ENCODE measurements at places on chromosomes 6 and 20.

- no peak for DNase-seq
Measured at GRCh38 chr6:72783035-72783434, 161.2 kb downstream of the KCNQ5 start.

GRCh38 chr6:52590152-52590891 lies 13.5 kb upstream of the TRAM2 start:
- DNase-seq: no peak

- no peak for DNase-seq
Measured at GRCh38 chr6:136706430-136706829, 85.8 kb downstream of the MAP3K5 start.

DNA sequence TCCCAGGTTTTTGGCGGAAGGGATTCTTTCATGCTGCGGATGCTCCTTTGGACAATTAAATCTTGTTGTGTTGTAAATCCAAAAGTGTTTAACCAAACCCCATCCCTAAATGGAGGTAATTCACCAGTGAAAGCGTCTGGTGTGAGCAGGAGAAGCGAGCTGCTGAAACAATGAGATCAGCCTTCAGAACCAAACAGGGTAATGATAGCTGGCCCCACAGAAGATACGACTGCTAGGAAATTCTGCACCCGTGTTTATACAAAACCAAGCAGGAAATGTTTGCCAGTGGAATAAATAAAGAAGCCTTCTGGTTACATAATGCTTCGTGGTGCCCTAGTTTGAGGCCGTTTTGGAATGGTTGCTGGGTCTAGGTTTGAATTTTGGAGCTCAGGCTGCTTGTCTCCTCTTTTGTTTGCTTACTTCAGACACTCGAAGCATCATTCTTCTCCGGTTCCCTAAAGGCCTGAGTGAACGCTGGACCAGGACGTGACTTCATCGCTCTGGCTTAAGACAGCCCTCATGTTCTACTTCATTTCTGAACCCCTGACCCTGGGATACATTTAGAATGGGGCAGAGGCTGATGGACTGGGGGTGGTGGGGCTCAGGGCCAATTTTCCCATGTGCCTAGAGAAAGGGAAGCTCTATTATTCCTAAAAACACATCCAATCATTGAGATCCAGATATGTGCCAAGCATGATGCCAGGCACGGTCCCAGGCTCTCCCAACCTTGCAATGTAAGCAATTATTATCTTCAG lies 61.6 kb upstream of the JAG1 start:
- DNase-seq: no peak

GRCh38 chr6:169722362-169723199 lies 1.7 kb downstream of the PHF10 start:
- peak; percentile 33 for DNase-seq

DNA sequence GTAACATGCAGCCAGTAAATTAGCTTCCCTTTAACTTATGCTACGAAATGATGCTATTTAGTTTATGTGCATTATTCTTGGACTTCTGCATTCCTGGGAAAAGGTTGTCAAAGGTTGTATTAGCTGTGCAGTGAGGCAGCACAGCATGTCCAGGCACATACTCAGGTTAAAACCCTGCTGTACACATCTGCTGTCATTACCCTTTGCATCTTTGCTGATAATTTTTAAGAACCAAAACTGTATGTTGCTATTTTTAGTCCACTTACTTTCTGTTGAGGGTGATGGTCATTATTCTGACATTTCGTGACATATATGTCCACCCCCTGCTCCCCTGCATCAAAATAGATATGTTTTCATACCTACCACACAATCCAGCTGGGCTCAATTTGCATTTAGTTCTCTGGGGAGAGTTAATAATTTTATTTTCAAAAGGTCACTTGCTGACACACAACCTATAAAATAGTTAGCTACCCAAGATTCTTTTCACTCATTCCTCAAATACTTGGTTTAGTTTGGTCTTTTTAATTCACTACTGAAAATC lies 142.5 kb upstream of the SPACA1 start:
- no peak for DNase-seq

DNA sequence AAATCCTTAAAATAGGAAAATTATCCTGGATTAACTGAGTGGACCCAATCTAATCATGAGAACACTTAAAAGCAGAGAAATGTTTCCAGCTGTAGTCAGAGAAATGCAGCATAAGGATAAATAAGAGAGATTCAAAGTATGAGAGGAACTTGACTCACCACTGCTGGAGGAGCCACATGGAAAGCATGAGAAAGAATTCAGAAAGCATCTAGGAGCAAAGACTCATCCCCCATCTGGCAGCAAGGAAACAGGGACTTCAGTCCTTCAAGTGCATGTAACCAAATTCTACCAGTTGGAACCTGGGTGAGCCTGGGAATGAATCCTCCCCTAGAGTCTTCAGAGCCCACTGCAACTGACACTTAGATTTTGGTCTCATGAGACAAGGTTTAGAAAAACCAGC lies 33.7 kb downstream of the RNF146 start:
- no peak for DNase-seq

- no peak for DNase-seq
Measured at GRCh38 chr6:39430871-39431523, 108.5 kb upstream of the KCNK16 start.

DNA sequence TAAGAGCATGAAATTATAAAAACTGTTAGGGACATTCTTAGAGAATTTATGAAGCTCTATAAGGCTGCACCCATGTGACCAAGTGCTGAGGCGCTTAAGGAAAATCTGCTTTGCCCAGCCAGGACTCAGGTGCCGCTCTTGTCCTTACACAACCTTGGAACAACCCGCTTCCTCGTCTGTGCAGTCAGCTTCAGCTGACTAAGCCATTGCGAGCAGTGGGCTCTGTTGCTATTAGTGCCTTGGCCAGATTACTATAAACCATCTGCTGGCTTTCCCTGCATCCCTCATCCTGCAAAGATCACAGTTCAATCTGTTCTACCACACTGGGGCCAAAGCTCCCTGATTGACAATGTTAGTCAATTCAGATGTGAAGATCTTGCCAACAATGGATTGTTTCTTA lies 89.1 kb upstream of the E2F3 start:
- no peak for DNase-seq

GRCh38 chr6:163132050-163132750 lies 282.3 kb upstream of the QKI start:
- DNase-seq: no peak

DNA sequence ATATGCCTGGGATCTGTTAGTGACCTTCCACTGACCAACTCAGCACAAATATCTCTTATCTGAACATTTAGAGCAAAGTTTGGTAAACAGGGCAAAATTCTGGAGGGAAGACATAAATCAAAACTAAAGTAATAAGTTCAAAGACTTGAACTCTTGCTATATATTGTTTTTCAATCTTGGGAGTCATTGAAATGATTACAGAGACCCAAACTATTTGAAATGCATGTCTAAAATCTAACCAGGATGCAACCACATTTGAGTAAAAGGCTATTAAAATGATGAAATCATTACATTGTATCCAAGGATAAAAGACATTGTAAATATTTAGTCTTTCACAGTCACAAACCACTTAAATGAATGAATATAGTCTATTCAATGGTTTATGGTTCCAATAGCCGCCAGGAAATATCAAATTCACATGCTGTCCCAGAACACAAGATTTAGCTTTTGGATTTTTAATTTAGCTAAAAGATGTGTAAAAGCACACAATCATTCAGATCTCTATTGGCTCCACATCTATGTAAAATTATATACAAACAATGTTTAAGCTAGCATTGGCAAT lies 256.6 kb upstream of the EPHA7 start:
- no peak for DNase-seq

- no peak for DNase-seq
Measured at GRCh38 chr6:35040398-35040797, 100.7 kb downstream of the TCP11 start.

DNA sequence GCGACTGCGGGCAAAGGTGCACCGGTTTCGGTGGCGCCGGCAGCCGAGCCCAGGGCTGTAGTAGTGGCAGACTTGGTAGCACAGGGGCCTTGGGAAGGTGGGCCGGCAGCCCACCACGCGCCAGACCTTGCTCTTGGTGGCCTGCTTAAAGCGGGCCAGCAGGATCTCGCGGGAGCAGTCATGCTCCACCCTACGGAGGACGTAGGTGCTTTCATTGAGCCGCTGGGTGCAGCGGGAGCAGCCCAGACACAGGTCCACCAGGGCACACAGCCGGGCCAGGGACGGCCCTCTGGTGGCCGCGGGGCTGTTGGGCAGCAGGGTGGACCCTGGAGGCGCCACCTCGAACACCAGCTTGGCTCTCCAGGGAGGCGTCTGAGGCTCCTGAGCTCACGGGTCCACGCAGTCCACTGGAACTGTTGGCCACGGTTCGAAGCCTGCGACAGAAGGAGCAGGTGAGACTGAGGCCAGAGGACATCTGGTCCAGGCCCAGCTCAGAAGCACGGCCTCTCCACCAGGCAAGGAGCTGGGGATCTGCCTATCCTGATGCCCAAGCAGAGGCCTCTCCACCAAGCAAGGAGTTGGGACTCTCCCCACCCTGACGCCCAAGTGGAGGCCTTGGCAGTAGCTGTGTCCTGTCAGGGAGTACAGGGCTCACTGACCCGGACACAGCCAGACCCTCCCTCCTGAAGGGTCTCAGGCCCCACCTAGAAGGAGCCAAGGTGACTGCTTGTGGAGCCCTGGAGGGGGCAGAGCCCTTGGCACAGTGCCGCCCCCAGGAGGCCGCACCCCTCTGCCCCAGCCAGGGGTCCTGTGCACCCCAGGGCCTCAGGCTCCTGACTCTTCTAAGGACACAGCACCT lies 1.0 kb downstream of the HELZ2 start:
- no peak for DNase-seq

DNA sequence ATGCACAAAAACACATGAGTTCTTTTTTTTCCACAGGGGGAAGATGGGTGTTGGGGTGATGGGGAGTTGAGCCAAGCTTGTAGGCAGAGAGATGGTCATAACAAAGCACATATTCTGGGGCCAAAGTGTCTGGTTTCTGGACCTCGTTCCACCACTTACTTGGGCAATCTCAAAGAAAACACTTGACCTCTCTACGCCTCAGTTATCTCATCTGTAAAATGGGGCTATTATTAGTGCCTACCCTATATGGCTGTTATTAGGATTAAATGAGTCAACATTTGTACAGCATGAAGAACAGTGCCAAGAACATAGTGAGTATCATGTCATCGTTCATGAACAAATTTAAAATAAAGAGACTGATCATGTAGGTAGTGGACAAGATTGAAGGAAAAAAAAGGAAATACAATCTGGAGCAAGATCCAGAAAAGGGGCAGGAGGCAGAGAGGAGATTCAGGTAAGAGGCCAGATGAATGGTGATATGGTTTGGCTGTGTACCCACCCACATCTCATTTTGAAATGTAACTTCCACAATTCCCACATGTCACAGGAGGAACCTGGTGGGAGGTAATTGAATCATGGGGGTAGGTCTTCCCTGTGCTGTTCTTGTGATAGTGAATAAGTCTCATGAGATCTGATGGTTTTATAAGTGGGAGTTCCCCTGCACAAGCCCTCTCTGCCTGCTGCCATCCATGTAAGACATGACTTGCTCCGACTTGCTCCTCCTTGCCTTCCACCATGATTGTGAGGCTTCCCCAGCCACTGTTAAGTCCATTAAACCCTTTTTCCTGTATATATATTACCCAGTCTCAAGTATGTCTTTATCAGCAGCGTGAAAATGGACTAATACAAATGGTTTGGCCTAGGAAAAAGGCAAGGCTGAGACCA lies 14.2 kb downstream of the EEF1E1 start:
- no peak for DNase-seq

- no peak for DNase-seq
Measured at GRCh38 chr20:13321416-13321815, 100.3 kb downstream of the ISM1 start.

DNA sequence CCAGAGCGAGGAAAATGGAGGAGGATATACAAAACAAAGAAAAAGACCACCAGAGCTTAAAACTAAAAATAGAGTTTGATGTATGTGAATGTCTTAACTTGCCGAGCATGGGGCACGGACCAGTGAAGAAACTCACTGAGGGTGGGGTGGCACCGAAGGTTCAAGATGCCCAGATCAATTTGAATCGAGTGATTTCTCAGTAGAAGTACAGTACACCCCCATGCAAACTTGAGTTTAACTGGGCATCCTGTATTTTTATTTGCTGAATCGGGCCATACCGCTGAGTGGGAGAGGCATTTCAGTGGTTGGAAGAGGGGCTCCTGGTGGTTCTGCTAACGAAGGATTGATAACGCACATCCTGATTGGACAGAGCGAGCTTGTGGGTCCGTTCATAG lies 81.7 kb downstream of the ANKRD60 start:
- no peak for DNase-seq

DNA sequence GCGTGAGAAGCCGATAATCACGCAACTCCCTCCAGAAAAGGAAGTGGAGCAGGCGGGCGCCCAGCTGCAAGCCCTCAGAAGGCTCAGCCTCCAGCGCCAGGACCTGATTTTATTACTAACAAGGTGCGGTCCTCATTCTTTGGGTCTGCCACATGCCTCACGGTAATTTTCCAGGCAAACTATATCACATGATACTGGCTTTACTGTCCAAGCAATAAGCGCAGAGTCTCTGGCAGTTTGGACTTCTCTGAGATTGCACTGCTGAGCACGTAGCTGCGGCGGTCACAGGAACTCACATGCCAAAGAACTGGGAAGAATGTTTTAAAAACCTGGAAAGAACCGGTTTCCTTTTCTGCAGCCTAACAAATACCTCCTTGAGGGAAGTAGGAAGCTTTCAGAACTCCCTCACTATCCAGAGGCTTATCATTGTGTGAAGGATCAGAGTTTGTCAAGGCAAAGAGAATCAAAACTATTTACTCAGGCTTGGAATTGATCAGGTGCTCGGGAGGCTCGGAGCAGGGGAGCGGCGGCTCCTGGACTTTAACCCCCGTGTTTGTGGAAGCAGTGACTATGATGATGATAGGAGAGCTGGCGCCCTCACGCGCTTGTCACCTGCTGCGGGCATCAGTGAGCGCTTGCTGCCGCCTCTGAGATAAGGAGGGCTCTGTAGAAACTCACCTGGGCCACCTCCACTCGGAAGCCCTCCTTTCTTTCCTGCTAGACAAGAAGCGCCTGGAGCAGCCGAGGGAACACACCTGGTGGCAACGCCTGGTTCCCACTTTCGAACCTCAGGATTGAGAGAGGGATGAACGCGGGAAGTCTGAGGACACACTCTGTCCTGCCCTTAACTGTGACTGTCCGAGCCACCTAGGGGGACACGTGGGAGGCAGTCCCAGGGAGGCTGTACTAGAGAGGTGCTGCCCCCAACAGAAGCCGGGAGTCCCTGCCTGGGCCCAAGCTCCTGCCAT lies 27.2 kb upstream of the SYNJ2 start:
- no peak for DNase-seq
